ENCODE measurements at places on chromosomes 1 and 21.
A peak's percentile ranks its signal among the peaks of the same experiment; 100 is the strongest.

DNA sequence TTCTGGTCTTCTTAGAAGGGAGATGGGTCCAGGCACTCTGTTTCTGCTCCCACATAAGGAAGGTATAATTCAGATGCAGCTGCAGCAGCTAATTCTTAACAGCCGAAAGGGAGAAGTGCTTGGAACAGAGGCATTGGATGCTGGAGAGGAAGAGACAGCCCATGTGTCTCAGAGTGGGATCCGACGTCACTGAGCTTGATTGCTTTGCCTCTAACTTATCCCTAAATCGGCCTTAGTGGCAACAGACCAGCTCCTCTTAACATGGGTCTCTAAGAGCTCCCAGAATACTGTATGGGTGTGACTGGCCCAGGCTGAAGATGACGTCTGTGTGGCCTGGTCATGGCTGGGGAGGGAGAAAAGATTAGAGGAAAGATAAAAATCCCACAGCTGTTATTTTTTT is 40.7 kb upstream of the KCND3 start:
- no peak for DNase-seq

DNA sequence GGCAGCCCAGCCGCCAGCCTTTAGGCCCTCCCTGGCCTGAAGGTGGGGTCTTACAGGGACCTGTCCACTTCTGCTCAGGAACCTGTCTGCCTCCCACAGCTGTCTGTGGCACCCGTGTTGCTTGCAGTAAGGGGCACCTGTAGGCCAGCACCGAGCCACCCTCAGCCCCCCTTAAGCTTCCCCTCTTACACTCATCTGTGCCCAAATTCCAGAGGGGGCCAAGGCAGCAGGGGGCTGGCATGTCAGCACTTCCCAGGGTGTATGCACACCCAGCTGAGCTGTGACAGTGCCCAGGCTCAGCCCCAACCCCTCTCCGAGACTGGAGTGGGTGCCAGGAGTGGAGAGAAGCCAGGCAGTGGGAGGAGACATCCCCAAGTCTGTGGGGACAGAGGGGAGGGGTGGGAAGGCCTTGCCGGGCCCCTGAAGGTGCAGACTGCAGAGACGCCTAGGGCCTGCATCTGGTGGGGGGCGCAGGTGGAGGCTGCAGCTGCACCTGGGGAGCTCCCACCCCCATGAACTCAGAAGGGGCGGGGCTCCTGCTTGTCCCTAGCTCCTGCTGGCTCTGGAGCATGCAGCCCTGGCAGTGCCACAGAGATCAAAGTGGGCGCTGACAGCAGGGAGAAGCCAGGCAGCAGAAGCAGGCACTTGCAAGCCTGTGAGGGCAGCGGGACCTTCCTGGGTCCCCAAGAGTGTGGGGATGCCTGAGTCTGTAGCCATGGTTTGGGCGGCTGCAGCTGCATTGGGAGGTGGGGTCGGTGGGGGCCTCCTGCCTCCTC is 5.4 kb upstream of the SLC2A7 start:
- no peak for DNase-seq

DNA sequence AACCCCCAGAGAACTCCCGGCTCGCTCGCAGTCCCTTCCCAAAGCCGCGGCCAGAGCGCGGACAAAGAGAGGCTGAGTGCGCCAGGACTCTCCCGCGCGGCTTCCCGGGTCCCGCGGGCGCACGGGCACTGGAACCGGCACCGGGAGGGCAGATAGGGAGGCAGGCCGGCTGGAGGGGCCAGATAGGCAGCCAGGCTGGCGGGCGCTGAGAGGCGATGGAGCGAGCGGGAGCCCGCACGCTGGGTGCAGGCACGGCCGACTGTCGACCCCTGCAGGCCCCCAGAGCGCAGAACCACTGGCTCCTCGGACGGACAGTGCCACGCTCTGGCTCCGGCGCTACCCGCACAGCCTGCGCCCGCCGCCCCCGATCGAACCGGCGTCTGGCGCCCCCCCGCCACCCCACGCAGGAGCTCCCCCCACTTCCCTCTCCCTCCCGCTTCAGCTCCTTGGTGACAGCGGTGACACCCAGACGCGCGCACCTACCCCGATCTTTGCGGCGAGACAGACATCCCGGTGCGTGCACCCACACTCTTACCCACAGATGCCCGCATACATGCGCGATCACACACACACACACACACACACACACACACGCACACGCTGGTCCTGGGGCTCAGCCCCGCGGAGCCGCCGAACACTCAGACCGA is 534 bp downstream of the SLC6A9 start:
- peak; percentile 43 for DNase-seq

DNA sequence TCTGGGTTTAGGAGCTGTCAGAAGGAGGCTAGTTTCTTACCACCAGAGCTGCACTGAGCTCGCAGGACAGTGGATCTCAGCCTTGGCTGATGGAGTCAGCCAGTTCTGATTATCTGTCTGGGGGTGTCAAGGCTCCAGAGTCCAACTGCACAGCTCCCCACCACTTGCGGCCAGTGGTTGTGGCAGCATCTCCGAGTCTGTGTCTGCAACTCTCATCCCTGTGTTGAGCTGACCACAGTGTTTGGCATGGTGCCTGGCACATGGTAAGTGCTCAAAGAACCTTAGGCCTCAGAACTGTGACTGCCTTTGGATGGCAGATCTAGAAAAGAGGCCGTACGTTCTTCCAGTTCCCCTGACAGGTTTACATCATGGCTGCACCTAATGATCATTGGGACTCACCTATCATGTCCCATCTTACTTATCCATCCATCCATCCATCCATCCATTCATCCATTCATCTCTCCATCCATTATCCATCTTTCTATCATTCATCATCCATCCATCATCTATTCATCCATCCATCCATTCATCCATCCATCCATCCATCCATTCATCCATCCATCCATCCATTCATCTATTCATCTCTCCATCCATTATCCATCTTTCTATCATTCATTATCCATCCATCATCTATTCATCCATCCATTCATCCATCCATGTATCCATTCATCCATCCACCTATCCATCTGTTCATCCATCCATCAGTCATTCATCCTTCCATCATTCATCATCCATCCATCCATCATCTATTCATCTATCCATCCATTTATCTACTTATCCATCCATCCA is 114.5 kb downstream of the CRYAA start:
- DNase-seq = no peak

DNA sequence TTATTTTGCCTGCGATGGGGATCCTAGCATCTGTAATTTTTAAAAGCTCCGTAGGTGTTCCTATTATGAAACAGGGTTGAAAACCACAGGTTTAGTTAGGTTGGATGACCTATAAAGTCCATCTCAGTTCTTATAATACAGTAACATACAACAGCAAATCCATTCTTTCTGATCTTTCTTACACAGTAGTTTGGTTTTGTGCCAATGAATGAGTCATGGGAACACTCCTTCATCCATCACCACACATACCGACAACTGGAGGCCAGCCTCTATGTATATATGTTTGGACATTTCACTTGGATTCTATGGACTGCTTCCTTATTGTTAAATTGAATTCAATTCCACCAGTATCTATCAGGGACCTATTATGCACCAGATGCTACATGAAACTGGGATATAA is 118.4 kb upstream of the L1TD1 start:
- no peak for DNase-seq

DNA sequence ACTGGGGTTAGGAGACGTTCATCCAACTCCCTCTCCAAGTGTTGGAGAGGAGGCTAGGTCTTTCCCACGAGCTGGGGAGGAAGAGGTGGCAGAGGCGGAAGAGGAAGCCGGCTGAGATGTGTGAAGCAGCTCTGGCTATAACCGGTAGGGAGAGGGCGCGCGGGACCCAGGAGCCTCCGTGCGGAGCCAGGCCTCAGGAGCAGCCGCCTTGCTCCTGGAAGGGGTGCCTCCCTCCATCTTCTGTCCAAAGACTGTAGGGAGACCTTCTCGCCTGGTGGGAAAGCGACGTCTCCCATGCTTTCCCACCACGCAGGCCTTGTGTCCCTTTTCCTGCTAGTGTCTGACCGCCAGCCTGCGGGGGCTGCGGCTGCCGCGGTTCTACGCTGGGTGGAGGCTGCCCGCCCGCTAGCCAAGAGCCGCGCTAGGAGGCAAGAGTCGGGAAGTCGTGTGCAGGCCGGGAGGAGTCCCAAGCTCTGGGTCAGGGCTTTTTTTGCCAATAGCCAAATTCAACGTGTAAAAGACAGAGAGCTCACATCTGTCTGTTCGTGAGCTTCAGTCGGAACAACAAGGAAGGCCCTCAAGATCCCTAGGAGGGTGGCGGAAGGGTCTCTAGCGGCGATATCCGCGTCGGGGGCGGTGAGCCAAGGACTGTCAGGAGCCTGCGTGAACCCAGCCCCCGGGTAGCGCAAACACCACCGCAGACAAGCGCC is 8.4 kb upstream of the NBPF11 start:
- DNase-seq = no peak

- DNase-seq = no peak
These were observed 352.4 kb upstream of the RUNX1 start for GRCh38 chr21:35401476-35401875.

DNA sequence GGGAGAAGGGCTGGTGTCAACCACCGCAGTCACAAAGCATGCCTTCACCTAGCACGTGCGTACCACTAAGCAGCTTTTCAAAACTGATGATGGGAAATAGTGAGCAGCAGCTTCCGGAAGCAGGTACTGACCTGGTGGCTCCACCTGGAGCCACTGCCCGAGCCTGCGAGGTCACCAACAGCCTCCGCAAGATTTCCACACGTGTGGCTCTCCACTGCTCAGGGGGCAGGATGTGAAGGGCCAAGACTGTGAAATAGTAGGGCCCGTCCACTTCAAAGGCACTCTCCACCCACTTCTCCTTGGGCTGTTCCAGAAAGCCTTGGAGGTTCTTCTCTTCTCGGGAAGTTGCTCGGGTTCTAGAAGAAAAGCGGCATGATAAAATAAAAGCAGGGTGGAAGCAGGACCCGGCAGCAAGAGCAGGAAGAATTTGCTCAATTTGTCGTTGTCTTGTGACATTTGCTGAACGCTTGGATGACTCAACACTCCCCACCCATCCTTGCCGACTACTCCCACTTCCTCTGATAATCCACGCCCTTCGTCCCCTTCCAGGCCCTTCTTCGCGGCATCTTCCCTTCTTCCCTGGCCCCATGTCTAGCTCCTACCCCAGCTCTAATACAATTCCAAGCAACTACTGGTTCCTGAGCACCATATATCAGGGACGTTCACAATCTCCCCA is 124.9 kb upstream of the IFFO2 start:
- no peak for DNase-seq

GRCh38 chr1:163896001-163896400 is 574.2 kb downstream of the NUF2 start:
- no peak for DNase-seq
